ENCODE measurements at places on chromosomes 2 and 18.

DNA sequence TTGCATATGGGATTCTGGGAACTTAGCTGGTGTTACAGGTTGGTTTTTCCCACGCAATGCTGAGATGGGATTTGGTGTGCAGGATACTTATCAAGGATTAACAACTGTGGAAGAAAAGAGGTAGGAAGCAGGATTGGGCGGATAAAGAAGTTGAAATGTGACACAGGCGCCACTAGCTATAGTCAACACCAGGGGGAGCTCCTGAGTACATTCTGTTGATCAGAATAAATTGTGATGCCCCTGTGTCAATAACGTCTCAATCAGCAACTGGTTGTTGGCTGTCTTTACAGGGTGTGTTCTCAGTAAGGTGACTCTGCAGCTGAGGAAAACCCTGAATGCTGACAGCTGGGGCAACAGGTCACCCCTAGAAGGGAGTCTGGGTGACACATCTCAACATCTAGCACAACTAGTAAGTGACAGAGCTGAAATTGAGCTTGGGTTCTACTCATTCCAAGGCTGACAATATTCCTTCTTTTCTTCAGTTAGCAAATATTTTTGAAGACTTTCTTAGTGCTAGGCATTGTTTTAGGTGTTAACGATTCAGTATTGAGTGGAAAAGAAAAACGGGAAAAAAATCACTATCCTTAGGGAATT lies 143.0 kb downstream of the ARL6IP6 start:
- DNase-seq: peak; percentile 37

DNA sequence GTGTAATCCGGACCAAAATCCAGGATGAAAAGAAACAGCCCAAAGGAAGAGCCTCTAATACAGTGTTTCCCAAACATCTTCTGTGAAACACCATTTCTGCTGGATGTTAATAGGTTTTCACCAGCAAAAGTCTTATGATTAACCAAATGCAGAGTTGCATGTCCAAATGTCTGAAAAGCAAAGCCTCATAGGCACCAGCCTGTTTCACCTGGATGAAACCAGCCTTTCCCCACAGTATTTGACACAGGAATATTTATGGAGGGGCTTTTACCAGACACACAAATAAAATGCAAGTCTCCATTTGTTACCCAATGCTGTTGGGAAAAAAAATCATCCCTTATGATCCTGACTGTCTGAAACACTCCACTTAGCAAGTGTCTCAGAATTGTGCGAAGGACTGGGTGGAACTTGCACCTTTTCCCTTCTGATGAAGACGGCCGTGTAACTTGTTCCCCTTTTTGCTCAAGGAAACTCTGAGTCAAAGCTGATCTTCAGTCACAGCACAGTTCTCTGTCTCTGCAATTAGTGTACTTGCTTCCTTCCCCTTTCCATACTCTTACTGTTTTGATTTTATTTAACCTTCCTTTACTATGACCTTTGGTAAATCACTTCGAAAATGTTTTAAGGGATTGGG lies 70.3 kb upstream of the IL1R2 start:
- DNase-seq: no peak

DNA sequence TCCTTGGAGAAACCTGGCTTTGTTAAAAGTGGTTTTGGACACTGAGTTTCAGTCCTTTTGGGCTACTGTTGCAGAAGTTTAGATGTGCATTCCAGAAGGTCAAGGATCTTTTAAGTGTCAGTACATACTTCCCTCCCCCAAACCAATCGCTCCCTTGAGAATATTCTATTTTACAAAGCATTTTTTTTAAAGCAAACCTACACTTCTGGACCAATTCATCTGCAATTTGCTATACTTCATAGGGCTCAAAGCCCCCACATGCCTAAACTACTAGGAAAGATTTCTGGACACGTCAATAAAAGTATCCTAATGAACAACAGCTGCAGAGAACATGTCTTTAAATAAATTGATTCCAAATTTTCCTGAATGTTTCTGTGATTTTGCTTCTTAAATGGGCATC lies 157.6 kb downstream of the RDH14 start:
- no peak for DNase-seq

DNA sequence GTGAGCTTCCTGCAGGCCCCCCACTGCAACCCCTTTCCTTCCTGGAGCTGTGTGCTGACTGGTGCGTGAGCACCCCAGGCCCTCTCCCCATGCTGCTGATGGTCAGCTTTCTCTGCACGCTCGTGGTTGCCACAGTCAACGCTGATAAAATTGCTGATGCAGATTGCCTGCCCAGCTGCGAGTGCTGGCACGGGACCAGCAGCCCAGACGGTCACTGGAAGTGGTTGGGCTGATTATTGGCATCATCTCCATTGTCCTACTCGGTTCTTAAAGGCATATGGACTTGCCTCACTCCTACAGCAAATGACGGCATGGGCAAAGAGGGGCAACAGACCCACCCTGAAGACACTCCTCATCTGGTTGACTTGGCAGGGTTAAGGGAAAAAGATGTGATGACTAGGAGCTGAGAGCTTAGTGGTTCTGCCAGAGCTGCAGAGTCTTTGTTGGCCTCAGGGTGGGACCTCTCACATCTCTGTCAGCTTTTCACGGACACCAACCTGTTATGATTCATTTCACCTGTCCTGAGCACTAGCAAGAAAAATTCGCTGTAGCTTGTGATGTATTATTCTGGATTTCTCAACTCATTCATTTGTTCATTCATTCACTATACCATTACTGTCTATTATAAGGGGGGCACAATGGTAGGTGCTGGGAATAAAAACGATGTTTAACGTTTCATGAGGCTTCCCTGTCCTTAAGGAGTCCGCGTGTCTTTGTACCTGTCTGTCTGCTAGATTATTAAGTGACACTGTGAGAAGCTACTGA lies 38.4 kb downstream of the PAX8 start:
- no peak for DNase-seq
